ENCODE measurements at places on chromosomes 11 and 22. TPM values are rescaled to one million over a fixed set of nuclear protein-coding genes. Genes with fewer than 3 reads are reported as not detected.
A peak's percentile ranks its signal among the peaks of the same experiment; 100 is the strongest.

ZNF70 gene
- total RNA-seq, result 9.0 TPM

CNTF gene
- 1.8 TPM for total RNA-seq

- DNase-seq, result peak; percentile 9
Measured at GRCh38 chr22:48405741-48406140, 1421.9 kb downstream of the BRD1 start.

DNA sequence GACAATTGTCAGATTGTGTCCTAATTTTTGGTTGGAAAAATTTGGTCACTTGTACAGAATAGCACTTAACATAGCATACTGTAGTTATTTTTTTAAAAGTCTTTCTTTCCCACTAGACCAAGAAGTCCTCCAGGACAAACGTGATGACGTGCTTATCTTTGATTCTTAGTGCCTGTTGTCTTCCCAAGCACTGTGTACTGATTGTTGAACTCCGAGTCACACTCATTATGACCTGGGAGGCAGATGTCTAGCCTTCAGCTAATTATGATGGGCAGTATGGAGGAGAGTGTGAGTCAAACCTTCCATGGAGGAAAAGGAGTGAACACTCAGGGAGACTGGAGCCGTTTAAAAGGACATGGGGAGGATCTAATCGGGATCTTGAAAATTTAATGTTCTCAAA is 119.8 kb downstream of the SPON1 start:
- DNase-seq, result no peak

DNA sequence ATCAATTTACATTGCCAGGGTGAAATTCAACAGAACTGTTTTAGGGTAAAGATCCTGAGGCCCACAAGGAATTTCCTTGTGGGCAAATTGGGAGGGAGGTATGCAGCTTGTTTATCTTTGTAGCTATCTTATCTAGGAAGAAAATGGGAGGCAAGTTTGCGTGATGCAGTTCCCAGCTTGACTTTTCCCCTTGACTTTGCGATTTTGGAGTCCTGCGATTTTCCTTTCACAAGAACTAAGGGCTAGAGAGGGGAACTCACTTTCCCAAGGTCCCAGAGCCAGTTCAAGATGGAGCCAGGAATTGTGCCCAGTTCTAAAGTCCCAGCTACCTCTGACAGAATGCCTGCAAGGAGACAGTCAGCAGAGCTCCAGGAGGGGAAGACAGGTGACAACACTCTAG is 30.7 kb downstream of the RIBC2 start:
- DNase-seq, result no peak

DNA sequence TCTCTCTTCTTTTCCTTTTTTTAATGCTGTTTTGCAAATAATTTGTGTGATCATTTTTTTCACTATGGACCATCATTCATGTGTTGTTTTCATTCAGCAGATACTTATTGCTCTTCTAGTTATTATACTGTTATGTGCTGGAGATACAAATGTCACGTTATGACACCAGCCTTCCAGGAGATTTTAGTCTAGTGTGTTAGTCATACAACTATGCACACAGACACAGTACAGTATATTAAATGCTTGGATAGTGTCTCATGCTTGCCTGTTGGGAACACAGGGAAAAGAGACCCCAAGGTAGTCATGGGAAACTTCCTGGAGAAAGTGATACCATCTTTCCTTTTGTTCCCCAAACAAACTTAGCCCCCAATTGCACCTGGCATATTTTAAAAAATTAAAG is 116.1 kb downstream of the UVRAG start:
- DNase-seq, result no peak

DNA sequence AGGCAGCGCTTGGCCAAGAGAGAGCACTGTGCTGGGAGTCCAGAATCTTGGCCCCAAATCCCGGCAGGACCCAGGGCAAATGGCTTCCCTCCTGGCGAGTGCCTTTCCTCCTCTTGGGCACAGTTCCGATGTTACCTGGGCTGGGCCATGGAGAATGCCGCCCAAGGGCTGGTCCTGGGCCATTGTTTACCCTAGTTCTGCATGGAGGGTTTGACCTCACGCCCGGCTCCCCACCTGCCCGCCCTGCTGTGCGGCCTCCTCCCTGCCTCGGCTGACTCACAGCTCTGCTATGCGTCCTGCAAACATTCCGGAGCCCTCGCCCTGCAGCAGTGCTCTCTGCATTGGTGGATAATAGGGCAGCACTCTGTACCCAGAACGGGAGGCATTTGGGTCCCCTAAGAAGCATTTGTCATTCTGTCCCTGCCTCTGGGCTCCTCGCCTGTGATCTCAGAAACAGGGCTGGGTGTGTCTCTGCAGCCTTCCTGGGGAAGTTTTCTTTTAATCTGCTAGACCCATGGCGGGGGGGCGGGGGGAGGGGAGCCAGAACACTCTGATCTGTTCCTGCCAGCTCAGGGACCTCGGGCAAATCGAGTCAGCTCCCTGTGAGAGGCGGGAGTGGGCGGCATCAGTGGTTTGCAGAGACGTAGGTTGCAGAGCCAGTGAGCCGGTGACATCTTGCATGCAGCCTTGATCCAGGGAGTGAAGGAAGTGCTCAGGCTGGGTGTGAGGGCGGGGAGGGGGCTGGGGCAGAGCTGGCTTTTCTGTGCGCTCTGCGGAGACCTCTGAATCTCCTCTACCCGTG is 32.9 kb upstream of the SMIM38 start:
- DNase-seq, result peak; percentile 90

DNA sequence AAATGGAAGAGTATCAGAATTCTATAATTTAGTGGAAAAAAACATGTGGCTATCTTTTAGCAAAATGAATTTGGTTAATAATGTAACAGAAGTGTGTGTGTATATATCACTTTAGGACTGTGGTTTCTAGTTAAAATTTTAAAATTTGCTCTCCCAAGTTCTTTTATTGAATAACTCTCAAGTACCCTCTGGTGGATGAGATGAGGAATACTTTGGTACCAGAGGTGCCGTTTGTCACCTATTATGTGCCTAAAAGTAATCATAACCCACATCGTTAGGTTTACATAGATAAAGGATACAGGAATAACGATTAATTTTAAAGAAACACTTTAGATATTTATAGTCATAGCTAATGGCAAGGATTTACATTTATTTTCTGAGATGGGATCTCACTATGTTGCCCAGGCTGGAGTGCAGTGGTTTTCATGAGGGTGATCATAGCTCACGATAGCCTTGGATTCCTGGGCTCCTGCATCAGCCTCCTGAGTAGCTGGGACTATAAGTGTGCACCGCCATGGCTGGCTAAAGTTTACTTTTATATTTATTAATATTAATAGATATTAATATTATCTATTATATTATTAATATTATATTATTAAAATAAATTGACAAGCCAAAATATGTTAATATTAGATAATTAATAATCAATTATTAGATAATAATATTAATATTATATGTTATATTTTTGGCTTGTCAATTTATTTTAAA is 66.7 kb upstream of the CAPRIN1 start:
- DNase-seq, result no peak

GRCh38 chr22:39396797-39397195 is 2.8 kb upstream of the TAB1 start:
- DNase-seq, result no peak

All from ureter (tissue), 1 donor.